ENCODE measurements at places on chromosomes 5 and 9. TPM values are rescaled to one million over a fixed set of nuclear protein-coding genes. Genes with fewer than 3 reads are reported as not detected.
A peak's percentile ranks its signal among the peaks of the same experiment; 100 is the strongest.

DNA sequence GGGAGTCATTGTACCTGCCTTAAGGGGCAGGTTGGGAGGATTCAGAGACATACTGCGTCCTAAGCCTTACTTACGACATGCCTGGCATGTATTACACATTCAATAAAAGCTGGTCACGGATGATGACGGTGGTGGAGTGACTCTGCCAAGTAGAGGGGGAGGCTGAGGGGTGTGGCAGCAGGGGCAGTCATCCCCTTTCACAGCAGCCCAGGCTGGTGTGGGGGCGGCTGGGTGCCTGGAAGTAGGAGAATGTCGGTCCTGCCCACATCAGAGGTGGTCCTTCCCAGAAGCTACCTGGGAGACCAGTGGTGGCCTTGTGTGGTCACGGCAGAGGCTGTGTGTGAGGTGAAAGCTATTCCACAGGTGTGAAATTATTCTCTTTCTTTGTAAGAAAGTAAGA is 8.9 kb downstream of the ZBTB34 start:
- H3K36me3 ChIP-seq, result peaks cover 18% of the 10 kb centered on the region
- peak; percentile 10 for DNase-seq
- peaks cover 3% of the 10 kb centered on the region for H3K4me1 ChIP-seq
- H3K4me3 ChIP-seq, result no peak overlapping the region
- no peak overlapping the region for H3K27ac ChIP-seq
- no peaks in the 10 kb centered on the region for H3K27me3 ChIP-seq

DNA sequence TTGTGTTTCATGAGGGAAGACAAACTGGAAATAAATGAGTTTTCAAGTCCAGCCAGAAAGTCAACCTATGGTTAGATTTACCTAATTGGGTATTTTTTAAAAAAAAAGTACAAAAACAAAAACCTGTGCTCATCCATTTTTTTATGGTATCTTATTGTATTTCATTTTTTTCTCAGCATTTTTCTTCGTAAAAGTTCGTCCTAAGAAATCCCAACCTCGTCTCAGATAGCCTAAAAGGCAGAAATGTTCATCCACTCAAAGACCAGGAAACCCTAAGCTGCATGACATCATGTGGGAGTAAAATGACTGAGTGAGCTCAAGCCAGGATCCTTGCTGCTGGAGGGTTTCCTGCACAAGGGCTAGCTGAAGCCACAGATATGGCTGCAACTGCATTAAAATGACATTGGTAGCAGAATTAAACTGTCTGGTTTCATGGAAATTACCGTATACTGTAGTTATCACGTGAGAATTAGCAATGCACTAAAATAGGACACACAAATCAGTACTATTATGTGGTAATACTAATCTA is 70.4 kb downstream of the NFIB start:
- peaks cover 3% of the 10 kb centered on the region for H3K27me3 ChIP-seq
- H3K4me1 ChIP-seq, result peaks cover 4% of the 10 kb centered on the region
- DNase-seq, result peak; percentile 12
- H3K36me3 ChIP-seq, result no peaks in the 10 kb centered on the region
- H3K27ac ChIP-seq, result no peak overlapping the region

GRCh38 chr5:180138976-180139730 is 67.6 kb upstream of the RNF130 start:
- H3K27me3 ChIP-seq, result peaks cover 25% of the 10 kb centered on the region
- DNase-seq, result no peak
- H3K4me1 ChIP-seq, result peaks cover 2% of the 10 kb centered on the region
- no peak overlapping the region for H3K27ac ChIP-seq
- H3K36me3 ChIP-seq, result no peaks in the 10 kb centered on the region

GRCh38 chr5:175892015-175892800 is 20.8 kb downstream of the CPLX2 start:
- H3K4me3 ChIP-seq, result no peak overlapping the region
- H3K4me1 ChIP-seq, result no peaks in the 10 kb centered on the region
- DNase-seq, result no peak
- H3K27ac ChIP-seq, result no peak overlapping the region

Gene ZNF883
- polyA plus RNA-seq, result 0.51 TPM

Gene TMEM215
- polyA plus RNA-seq, result not detected

Gene PCDHGA7
- polyA plus RNA-seq, result 3.1 TPM
